ENCODE measurements at places on chromosomes 7 and 10.

DNA sequence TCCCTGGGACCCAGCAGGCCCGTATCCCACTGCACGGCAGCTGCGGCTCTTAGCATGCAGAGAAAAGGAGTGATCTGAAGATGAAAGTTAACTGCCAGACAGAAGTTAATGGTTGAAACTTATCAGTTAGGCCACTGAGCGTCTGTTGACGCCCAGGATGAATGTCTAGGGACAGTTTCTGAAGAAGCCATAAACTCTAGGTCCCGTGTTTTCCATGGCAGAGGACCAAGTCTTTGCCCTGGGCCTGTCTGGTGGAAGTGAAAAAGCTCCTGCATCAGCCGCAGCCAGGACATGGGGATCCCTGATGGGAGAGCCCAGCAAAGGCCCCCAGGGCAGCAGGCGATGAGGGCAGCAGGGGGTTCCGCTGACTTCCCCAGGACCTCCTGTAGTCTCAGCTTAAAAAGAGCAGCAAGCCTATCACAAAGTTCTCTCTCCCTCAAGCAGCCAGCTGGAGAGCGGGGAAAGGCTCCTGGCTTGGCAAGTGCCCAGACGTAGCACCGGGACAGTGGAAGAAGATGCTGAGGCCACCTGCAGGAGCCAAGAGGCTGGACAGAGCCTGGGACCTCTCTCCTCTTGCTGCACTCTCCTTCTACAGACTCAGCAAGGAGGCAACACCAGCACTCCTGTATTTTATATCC, 79.6 kb downstream of the TNS3 start:
- DNase-seq: no peak

DNA sequence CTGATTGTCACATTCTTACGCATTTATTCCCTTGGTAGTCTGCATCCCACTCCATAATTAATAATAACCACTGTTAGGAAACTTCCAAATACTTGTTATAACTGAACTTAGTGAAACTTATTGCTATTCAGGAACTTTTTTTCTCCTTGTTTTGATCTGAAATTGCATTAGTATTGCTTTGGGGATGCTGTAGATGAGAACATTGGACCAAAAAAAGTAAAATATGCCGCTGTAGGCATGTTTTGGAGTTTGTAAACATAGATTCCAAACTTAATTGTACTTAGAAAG, 1.7 kb downstream of the PPP1R9A start:
- DNase-seq: no peak

GRCh38 chr7:32929430-32930143, 27.7 kb upstream of the FKBP9 start:
- no peak for DNase-seq

DNA sequence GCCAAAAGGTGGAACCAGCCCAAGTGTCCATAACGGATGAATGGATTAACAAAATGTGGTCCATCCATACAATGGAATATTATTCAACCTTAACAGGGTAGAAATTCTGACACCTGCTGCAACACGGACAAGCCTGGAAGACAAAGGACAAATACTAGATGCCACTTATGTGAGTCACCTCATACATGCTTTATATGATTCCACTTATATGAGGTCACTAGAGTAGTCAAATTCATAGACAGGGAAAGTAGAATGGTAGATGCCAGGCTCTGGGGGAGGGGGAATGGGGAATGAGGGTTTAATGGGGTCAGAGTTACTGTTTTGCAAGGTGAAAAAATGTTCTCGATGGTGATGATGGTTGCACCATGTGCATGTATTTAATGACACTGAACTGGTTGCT, 34.0 kb upstream of the CYTH3 start:
- no peak for DNase-seq

DNA sequence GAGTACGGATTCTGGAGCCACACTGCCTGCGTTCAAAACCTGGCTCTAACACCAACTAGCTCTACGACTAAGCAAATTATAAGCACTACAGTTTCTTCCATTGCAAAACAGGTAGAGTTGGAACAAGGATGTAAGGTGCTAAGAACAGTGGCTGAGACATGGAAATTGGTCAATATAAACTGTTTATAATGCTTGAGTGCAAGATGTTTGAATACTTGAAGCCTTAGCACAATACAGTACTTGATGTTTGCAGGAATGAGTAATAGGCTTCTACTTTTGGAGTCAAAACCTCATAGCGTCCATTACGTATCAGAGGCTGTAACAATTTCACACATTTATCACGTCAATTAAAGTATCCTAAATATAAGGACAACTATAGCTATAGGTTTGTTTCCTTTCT, 6.9 kb downstream of the NT5C2 start:
- no peak for DNase-seq

DNA sequence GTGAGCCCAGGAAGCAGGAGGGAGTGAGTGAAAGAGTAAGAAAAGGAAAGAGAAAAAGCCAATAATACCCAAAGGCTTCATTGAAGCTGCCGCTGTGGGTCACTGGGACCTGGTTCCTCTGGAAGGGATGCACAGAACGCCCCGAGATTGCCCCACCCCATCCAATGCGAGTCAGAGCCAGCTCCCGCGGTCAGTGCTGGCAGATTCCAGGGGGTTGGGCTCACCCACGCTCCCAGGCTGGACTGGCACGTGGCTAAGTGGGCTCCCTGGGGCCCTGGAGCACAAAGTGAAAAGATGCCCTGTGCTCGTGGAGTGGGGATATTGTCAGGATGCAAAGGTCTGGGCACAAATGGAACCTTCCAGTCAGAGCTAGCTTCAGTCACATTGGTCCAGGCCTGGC, 117.0 kb downstream of the OAT start:
- DNase-seq: no peak

GRCh38 chr7:28953633-28954032, 4.5 kb downstream of the TRIL start:
- DNase-seq: no peak

DNA sequence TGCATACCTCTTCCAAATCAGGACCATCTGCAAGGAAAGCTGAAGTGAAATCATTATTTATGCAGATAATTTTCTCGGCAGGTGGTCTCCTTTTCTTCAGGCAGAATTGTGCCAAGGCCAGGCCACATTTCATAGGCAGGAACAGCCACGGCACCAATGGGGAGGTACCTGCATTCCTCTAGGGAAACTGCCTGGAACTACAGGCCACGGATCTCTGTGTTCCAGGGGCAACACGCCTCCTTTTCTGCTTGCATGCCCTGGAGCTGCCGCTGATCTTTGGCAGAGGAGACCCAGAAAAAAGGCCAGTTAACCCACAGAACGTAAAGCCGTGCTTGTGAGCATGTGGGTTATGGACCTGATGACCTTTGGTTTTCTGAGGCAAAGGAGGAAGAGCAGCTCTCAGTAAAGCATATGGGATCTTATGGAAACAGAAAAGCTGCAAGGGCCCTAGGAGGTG, 111.2 kb upstream of the KIAA1217 start:
- no peak for DNase-seq

DNA sequence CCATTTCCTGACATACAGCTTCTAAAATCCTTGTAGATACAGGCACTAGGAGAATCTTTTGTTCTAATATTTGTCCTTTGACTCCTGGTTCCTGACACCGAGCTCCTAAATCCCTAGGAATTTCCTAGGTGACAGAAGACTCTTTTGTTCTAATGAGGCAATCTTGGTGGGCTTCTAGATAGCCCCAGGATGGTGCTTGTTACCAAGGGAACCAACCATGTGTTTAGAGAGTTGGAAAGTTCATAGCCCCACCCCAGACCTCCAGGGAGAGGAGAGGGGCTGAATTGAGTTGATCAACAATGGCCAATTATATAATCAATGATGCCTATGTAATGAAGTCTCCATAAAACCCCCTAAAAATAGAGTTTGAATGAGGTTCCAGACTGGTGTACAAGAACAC, 145.1 kb downstream of the JMJD1C start:
- no peak for DNase-seq

DNA sequence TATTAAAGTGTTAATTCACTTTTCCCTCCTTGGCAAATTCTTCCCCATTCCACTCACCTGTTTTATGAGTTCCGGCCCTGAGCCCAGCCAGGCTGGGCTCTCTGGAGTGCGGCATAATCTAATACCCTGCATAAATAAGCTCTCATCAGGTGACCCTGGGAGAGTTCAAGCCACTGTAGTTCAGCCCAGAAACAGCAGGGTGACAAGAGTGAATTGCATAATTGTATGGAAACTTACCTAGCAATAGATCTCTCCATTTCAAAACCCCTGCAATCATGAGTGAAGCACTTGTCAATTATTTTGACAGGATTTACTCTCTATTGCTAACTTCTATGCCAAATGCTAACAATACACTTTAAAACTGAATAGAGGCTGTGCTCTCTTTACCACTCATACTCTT, 94.7 kb downstream of the OSBPL3 start:
- DNase-seq: no peak

DNA sequence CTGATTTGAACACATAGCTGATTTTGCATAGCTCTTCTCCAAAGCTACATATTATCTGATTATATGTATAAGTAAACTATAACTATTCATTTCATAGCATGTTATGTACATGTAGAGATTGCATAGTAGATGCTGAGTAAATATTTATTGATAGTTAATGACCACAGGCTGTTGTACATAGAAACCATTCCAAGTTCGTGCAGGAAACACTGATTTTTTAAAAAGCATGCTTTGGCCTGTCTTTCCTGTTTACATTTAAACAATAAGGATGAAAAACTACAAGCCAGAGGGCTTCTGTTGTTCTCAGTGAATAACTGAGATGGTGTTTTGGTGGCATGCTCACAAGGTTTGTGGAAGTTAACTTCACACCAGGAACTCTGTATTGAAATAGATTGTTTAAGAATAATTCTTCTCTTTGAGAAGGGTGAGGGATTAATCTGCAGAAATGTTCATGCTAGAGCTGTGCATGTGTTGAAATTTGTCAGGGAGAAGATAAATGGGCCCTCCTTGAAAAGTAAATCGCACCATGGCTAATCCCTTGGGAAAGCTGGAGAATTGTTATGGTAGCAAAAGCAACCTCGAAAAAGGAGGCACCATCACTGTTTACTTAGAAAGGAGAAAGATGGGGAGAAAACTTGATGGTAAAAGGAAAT, 120.2 kb upstream of the SP8 start:
- no peak for DNase-seq

DNA sequence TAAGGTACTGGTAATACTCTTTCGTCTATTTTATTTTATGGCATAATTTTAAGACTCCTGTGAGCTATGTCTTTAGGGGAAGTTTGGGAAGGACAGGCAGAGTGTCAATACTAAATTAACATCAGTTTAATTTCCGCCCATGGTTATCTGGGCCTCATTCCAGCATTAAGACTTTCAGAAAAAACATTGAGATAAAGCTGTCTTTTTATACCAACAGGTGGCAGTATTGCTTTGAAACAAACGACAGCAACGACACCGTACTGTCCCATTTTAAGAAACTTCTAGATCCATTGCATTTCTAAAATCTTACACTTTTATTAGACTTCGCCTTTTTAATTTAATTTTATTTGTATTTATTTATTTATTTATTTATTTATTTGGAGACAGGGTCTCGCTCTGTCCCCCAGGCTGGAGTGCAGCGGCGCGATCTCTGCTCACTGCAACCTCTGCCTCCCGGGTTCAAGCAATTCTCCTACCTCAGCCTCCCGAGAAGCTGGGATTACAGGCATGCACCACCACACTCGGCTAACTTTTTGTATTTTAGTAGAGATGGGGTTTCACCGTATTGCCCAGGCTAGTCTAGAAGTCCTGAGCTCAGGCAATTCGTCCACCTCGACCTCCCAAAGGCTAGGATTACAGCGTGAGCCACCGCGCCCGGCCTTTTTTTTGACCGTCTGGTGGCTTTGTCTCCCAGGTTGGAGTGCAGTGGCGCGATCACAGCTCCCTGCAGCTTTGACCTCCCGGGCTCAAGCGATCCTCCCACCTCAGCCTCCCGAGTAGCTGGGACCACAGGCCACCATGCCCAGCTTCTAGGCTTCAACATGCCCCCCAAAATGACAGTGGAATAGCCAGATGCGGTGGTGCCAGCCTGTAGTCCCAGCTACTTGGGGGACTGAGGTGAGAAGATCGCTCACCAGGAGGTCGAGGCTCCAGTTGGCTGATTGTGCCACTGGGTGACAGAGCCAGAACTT, 78.7 kb upstream of the C1GALT1 start:
- no peak for DNase-seq

GRCh38 chr7:32116436-32116835, 46.2 kb upstream of the PDE1C start:
- no peak for DNase-seq

- DNase-seq: no peak
Observed at GRCh38 chr7:188174-188573, 4.2 kb upstream of the FAM20C start.

- no peak for DNase-seq
Observed at GRCh38 chr10:4651404-4652037, 174.5 kb upstream of the AKR1E2 start.

GRCh38 chr7:2760098-2760889, 72.3 kb downstream of the AMZ1 start:
- DNase-seq: no peak

- DNase-seq: no peak
Observed at GRCh38 chr7:1530946-1531262, 402 bp downstream of the MAFK start.

GRCh38 chr10:75283671-75284470, 48.1 kb upstream of the COMTD1 start:
- no peak for DNase-seq

DNA sequence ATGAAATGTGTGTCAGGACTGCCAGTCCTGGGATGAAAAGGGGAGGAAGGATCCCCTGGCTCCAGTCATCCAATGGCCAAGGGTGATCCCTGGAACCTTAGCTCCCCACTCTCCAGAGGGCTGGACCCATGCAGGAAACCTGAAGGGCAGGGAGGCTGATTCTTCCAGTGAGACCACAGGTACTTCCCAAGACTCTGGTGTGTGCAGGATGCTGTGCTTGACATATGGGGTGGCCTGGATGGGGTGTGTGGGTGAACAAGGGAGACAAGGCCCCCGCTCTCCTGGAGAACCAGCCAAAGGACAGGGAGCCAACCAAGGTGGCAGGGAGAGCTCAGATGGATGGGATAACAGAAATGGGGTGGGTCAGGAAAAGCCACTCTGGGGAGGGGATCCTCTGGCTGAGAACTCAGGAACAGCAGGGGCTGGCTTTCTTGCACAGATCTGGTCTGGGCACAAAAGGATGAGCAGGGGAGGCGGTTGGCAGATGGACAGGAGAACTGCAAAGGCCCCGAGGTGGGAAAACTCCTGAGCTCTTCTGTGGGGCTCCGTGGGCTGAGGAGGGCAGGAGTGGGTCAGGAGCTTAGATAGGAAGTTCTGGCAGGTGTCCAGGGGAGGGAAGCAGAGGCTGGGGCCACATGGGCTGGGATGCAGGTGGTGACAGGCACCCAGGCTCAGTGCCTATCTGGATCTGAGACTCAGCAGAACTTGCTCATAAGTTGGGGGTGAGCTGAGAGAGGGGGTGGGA, 100.6 kb downstream of the ARHGAP22 start:
- no peak for DNase-seq

All from activated effector memory CD4-positive, alpha-beta T cell treated with Interleukin-2 at 50 U/mL for 16 hours (primary cell).